ENCODE measurements at places on chromosomes 5 and 9.

DNA sequence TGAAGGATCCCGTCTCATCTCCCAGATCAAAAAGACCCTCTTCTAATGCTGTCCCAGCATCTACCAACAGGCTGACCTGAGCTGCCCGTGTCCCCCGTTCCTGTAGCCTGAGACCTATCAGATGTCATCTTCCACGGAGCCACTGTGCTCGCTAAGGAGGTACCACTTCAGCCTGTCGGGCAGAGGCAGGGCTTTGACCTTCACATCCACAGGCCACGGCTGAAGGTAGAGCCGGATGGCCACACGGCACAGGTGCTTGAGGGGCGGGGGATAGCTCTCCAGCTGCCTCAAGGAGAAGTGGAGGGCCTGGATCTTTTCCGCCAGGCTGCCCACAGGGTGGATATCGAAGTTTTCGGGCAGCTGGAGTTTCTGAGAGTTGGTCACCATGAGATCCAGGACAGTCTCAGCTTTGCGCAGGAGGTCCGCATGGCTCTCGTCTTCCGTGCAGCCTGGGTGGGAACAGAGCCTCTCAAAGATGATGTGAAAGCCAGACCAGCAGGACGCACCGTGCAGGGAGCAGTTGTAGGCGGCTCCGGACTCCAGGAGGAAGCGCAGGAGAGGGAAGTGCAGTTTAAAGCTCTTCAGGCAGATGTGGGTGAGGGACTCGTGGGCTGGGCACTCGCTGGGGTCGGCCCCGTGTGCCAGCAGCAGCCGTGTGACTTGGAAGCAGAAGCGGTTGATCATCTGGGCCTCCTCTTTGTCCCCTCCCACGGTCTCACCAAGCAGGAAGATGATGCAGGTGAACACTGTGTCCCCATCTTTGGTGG lies 4.1 kb downstream of the ASB6 start:
- no peak for DNase-seq

- DNase-seq = no peak
Measured at GRCh38 chr5:157288405-157289163, 22.7 kb downstream of the CYFIP2 start.

GRCh38 chr5:10660135-10660534 lies 96.3 kb downstream of the ANKRD33B start:
- no peak for DNase-seq

GRCh38 chr9:17744786-17745185 lies 165.9 kb downstream of the SH3GL2 start:
- no peak for DNase-seq

- DNase-seq = no peak
Measured at GRCh38 chr5:32302835-32303754, 9.6 kb downstream of the MTMR12 start.

DNA sequence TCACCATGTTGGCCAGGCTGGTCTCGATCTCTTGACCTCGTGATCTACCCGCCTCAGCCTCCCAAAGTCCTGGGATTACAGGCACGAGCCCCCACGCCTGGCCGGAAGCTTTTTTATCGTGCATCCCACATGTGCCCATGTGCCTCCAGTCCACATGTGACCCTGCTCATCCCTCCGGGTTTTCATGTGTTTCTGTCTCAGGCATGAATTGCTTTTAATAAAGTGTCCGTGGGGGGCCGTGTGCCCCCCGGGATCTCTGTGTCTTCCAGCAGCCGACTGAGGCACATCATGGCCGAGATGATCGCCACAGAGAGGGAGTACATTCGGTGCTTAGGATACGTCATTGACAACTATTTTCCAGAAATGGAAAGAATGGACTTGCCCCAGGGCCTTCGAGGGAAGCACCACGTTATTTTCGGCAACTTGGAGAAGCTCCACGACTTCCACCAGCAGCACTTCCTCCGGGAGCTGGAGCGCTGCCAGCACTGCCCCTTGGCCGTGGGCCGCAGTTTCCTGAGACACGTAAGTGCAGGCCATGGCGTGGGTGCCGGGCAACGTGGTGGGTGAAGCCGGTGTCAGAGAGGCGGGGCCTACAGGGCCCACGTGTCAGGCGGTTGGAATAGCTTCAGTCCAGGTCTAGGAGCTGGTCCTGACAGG lies 22.1 kb upstream of the LRRC14B start:
- DNase-seq = no peak

- DNase-seq = no peak
Measured at GRCh38 chr9:133188006-133188842, 20.8 kb downstream of the OBP2B start.

- DNase-seq = no peak
Measured at GRCh38 chr5:136094189-136094912, 38.3 kb upstream of the SMAD5 start.
